ENCODE measurements at places on chromosomes 13 and 19.
A peak's percentile ranks its signal among the peaks of the same experiment; 100 is the strongest.

DNA sequence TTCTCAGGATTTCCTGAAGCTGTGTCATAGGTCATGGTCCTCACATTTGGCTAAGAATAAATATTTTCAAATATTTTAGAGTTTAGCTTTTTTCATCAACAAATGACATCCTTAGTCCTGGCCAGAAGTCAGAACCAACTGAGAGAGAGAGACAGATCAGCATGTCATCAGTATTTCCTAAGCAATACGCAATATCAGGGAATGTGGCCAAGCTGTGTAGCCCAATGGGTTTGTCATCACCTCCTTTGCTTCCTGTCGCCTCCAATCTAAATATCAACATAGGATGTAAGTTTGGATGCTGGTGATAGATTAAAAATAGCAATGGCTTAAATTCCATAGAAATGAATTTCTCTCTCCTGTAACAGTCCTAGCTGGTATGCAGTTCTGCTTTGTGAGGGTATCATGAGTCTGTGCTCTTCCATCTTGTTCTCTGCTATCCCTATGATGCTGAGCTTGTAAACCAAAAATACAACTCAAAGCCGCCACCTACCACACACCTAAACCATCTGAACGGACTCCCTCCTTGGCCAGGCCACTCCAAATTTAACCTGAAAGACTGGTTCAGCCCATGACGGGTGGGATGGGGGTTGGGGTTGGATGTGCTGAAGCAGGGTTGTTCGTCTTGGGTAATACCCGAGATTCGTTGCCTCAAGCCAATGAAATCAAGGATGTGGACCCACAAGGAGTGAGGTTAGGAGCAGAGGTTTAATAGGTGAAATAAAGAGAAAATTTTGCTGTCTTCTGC is 10.0 kb upstream of the IGSF23 start:
- DNase-seq: no peak

GRCh38 chr13:95033890-95034289 is 267.4 kb downstream of the ABCC4 start:
- no peak for DNase-seq

- DNase-seq: peak; percentile 2
These were observed 958 bp upstream of the OBI1 start for GRCh38 chr13:78659732-78660494.

DNA sequence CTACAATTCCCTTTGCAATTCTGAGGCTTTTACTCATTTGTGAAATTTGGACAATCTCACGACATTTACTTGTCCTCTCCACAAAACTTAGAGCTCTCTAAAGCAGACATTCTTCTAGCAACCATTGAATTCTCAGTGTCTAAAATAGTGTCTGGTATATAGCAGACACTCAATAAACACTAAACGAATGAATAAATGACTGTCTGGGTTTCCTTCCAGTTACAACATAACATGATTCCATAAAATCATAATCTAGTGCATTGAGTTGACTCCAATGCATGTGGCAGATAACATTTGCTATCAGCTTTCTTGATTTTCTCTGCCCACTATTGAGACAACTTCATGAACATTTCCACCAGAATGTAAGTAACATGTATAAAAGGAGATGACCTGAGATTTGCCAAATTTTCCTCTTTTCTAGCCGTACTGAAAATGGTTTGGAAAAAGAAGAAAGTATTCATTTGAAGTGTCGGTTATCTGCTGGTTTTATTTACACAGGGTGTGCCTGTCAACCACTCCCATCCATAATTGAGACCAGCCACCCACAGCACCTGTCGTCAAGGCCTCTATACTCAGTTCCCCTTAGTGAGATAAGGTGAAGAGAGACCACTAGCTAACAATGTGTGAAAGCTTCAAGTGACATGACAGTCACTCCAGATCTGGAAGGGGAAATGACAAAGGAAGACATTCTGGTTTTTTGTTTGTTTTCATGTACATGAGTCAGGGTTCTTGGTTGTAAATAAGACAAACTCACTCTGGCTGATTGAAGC is 4.8 kb upstream of the SERP2 start:
- no peak for DNase-seq

DNA sequence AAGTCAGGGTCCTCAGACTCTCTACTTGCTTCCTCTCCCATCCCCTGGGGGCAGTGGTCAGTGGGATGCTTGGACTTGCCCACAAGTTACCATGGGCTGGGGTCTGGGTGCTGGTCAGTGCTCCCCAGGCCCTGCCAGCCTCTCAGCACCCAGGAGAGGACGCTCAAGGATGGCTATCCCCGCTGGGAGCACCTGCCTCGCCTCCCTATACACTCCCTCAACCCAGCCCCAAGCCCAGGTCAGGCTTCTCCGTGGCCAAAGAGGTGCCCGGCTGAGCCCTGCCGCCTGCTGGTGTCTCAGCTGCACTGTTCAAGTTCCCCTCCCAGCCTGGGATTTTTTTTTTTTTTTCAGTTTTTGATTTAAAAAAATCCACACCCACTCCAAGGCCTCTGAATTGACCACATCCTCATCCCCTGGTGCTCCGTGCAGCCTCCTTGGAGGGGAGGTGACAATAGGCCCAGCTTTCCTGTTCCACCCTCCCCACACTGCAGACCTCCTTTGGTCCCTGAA is 10.8 kb downstream of the F2RL3 start:
- DNase-seq: no peak

- DNase-seq: no peak
These were observed 424.2 kb downstream of the KCTD12 start for GRCh38 chr13:76461999-76462398.

DNA sequence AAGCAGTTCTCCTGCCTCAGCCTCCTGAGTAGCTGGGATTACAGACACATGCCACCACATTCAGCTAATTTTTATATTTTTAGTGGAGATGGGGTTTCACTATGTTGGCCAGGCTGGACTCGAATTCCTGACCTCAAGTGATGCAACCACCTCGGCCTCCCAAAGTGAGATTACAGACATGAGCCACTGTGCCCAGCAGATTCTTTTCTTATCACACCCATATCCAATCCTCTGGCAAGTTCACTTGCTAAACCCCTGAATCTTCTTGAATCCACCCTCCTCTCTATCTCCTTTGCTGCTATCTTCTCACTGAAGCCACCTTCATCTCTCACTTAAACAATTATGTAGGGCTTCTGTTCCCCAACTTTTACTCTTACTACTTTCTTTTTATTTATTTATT is 17.5 kb downstream of the TMEM143 start:
- DNase-seq: no peak

- no peak for DNase-seq
These were observed 24.3 kb downstream of the ANKRD10 start for GRCh38 chr13:110890279-110891165.

DNA sequence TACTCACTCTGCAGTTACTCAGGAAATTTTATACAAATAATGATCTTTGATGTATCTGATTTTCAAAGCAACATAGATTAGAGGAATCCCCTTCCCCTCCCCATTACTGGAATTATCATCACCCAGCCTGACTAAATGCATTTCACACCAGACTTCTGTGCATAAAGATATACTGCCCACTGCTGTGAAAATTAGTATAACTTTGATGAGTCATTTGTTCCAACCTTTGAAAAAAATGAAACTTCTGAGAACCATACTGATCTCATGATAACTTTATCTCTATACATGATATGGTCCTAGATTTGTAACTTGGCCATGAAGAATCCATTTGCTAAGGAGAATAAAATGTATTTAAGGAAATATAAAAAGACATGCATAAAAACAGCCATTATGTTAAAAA is 63.9 kb downstream of the GPC6 start:
- DNase-seq: no peak

GRCh38 chr19:14183741-14184350 is 22.1 kb downstream of the ADGRL1 start:
- no peak for DNase-seq

DNA sequence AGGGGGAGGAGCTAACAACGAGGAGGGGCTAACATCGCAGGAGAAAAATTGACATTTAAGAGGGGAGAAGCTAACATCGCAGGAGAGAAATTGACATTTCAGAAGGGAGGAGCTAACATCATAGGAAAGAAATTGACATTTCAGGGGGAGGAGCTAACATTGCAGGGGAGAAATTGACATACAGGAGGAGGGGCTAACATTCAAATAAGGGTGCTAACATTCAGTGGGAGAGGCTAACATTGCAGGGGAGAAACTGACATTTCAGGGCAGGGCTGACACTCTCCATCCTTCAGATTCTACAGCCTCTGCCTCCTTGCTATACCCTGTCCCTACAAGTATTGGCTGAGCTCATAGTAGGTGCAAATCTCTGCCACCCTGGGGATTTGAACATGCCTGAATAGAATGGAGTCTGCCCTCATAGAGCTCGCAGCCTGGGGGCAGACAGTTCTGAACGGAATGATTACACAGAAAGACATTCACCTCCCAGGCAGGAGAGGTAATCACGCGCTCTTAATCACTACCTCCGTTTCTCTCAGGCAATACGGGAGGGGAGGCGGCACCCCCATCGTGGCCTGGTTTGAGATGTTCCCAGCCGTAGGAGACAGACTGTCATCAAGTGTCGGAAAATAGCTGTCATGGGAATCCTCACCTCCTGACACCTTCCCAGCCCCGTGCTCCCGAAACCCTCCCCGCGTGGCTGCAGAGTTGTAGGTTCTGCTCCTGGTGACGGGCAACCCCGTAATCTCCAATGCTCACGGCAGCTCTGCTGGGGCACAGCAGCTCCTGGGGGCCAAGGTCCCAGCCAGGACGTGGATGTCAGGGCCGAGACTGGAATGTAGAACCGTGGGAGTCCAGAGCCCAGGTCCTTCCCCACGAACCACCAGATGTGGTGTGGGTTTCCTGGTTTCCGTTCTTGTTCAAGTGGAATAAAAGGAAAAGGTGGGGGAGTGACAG is 9.5 kb downstream of the GPR32 start:
- DNase-seq: no peak

GRCh38 chr13:113656831-113657671 is 947 bp downstream of the ATP4B start:
- DNase-seq: no peak

GRCh38 chr13:29598321-29598720 is 2.8 kb upstream of the SLC7A1 start:
- no peak for DNase-seq

DNA sequence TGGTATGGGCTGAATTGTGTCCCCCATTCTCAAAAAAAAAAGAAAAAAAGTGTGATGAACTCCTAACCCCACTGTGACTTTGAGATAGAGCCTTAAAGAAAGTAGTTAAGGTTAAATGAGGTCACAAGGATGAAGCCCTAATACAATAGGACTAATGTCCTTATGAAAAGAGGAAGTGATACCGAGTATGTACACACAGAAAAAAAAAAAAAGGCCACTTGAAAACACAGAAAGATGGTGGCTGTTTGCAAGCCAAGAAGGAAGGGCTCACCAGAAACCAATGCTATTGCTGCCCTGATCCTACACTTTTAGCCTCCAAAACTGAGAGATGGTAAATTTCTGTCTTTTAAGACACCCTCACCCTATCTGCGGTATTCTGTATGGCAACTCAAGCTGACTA is 955.6 kb downstream of the PCDH17 start:
- no peak for DNase-seq

GRCh38 chr13:99028890-99029289 is 51.0 kb upstream of the DOCK9 start:
- DNase-seq: no peak

DNA sequence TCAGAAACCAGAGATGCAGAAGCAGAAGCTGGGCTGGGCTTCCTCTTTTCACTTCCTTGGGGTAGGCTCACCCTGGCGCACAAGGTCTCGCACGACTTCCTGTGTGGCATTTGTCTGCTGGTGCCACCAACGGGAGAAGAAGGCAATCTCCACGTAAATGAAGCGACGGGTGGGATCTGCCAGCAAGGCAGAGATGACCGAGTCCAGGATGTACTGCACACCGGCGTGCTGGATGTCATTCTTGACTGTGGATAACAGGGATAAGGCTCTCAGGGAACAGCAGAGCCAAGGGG is 1.3 kb downstream of the MAN2B1 start:
- peak; percentile 43 for DNase-seq

DNA sequence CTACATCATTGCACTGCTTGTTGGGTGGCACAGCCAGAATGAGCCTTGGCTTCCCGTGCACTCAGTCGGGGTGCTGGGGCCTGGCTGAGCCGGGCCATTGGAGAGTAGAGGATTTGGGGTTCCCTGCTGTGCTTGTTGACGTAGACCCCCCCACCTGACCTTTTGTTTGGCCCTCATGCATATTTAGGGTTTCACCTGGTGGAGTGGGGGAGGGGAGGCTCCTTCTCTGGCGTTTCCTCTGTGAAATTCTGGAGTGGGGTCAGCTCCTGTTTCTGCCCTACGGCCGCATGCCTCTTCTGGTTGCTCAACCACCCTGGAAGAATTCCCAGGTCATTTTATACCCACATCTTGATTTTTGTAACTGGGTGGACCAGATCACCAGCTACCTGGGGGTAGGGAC is 82.8 kb downstream of the SIPA1L3 start:
- DNase-seq: no peak

DNA sequence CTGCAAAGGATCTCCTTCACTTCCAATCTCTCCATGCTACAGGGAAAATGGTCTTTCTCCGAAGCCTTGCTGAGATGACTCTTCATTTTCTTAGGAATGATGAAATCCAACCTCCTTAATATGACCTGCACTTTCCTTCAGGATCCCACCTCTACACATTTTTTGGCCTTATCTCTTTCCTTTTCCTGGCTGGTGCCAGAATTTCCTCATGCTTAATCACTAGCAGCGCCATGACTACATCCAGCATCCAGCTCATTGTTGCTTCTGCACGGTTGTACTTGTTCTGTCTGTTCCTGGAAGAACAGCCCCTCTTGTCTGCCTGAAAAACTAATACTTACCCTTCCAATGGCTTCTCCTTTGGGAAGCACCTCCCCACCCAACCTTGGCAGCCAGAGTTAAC is 68.4 kb downstream of the TEX26 start:
- no peak for DNase-seq

DNA sequence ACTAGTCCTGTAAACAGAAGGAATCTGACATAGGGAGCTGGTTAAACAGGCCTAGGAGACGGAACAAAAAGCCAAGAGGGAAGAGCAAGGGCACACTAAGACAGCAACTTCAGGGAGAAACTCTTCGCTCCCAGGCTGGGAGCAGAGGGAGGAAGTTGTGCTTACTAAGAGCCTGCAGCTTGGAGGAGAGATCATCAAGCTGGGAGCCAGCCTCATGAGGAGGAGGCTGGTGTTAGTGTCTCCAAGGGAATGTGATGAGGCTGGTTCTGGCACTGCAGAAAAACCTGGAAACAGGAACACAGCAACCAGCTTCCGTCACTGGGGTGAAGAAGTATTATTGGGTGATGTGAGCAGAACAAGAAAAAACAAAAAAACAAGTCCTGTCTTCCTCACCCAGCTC is 1027.3 kb downstream of the UQCRFS1 start:
- DNase-seq: no peak

- no peak for DNase-seq
These were observed 74.7 kb downstream of the KLF5 start for GRCh38 chr13:73133531-73133930.

- DNase-seq: no peak
These were observed 500.8 kb downstream of the IRS2 start for GRCh38 chr13:109285586-109285985.

GRCh38 chr19:40578442-40578908 is 1.8 kb downstream of the SHKBP1 start:
- no peak for DNase-seq

GRCh38 chr13:32010136-32010535 is 21.4 kb upstream of the FRY start:
- DNase-seq: no peak

Data from stimulated activated CD4-positive, alpha-beta T cell treated with anti-CD3 and anti-CD28 coated beads, Interleukin-4, amount 100 ng/mL, for 4 hours (primary cell).